Endothelial cell of umbilical vein (primary cell): ENCODE measurements at places on chromosomes 1 and 21. TPM values are rescaled to one million over a fixed set of nuclear protein-coding genes. Genes with fewer than 3 reads are reported as not detected.

DNA sequence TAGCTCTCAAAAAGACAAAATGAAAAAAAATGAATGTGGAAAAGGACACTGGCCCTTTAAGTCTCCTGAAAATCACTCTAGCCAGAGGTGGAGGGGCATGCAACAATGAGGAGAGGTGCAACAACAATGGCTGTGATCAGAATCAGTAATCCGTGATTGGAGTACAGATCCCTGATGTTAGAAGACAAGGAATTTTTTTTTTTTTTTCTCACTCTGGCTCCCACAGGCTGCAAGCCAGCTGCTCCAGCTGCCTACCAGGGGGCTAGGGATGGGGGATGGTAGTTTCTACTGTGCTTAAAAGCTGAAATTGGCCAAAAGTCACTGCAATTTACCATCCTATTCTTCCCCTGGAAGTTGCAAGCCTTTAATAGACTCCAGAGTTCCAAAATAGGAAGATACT is 54.5 kb downstream of the STYXL2 start:
- DNase-seq: no peak

Gene FGR
- not detected in 2 replicates for total RNA-seq

Gene NPL
- 0.75 and 1.3 TPM in 2 replicates for total RNA-seq

Gene CITED4
- 10.9 and 11.3 TPM in 2 replicates for total RNA-seq

Gene WNT2B
- 3.6 and 4.6 TPM in 2 replicates for total RNA-seq
